ENCODE measurements at places on chromosomes 4 and X.

DNA sequence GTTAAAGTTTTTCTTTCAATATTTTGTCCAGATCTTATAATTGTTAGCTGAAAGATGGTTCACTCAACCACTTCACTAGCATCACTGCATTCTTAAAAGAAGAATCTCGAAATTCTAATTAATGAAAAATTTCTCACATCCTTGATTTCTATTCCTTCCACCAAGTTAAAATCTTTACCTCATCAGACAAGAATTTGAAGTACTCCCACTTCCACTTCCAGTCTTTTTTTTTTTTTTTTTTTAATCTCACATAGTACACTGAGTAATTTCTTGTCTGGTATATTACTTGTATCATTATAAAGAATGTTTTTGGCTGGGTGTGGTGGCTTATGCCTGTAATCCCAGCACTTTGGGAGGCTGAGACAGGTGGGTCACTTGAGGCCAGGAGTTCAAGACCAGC lies 73.2 kb downstream of the FBXW7 start:
- no peak for DNase-seq

- peak; percentile 75 for DNase-seq
Measured at GRCh38 chr4:139833151-139833910, 167.7 kb downstream of the MGST2 start.

GRCh38 chrX:19540076-19540475 lies 24.8 kb upstream of the MAP3K15 start:
- DNase-seq, result no peak

- DNase-seq, result no peak
Measured at GRCh38 chr4:27189683-27190082, 329.0 kb downstream of the STIM2 start.

- no peak for DNase-seq
Measured at GRCh38 chrX:124117325-124117724, 155.8 kb downstream of the STAG2 start.

DNA sequence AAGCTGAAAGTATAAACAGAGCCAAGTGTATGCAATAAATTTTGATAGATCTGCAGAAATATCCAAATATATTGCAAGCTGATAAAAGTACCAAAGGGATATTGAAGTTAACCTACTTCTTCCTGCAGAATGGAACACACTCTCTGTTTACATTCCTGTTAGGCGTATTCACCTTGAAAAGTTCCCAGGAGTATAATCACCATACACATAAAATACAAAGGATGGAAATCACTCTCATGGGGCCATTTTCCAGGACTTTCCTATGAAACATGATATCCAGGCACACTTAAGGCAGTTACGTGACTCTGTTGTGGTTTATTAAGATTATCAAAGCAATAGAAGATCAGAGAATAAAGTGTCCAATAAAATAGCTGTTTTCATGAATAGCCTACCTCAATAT lies 1142.3 kb downstream of the NLGN4X start:
- DNase-seq, result no peak

DNA sequence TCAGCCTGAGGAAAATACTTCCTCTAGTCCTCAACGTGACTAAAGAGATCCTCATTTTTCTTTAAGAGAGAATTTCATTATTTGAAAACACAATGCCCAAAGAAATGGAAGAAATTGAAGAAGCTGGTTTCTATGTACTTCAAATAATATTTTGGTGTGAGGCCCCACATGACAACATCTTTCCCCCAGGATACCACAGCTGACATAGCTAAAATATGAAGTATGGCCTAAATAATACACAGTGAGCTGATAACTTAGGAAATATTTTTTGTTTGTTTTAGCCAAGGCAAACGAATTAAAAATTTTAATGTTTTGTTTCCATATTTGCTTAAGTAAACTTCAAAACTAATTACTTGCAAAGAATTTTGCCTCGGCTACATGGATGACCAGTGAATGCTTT lies 149.2 kb downstream of the CBR4 start:
- no peak for DNase-seq

DNA sequence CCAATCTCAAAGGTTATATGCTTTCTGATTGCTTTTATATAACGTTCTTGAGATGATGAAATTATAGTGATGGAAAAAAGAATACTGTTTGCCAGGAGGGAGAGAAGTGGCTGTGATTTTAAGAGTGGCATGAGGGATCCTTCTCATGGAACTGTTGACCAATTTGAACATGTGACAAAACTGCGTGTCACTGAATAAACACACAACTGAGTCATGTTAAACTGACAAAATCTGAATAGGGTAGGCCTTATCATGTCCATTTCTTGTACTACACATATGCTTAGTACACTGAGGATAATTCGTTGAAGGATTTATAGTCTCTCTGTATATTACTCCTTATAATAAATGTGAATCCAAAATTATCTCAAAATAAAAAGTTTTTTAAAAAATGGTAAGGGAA lies 22.2 kb upstream of the HSPA4L start:
- no peak for DNase-seq

GRCh38 chr4:27467351-27467750 lies 606.7 kb downstream of the STIM2 start:
- DNase-seq, result no peak

DNA sequence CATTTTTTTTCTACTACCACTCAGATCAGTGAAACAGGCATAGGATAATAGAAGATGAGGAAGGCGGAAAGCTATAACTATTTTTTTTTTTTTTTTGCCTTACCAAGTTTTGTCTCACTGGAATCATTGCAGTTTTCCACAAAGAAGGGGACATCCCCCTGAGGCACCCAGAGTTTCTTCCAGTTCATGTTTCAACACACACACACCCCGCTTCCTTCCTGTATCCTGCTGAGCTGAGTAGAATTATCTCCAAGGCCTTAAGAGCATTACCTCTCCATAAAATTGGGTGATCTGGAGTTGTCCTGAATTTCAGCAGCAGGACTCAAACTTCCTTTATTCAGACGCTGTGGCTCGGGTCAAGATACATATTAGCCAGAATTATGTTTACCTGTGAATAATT lies 111.9 kb downstream of the PALLD start:
- no peak for DNase-seq

- DNase-seq, result no peak
Measured at GRCh38 chr4:124450851-124451250, 261.7 kb downstream of the ANKRD50 start.

DNA sequence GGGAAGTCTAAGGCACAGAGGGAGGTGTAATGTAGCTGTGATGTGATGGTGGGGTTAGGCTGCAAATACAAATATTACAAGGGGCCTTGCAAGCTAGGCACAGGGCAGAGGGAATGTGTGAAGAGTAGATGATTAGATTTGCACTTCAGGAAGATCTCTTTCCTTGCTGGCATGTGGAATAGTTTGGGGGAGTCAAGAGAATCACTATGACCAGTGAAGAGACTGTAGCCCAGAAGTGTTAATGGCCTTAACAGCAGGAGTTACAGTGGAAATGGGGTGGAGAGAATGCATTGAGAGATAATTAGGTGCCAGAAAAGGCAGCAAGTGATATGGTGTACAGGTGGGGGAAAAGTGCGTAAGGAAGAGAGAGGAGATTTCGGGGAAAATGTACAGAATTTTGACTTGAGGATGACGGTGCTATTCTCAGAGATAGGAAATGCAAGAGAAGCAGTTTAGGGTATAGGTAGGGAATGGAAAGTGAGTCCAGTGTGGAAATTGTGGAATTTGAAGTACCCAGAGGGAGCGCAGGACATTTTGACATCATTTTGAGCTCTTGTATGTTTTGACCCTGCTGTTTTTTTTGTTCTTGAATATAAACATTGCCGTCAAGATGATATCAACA lies 10.2 kb upstream of the TAPT1 start:
- DNase-seq, result no peak

- DNase-seq, result no peak
Measured at GRCh38 chr4:74166818-74167217, 8.9 kb downstream of the MTHFD2L start.

GRCh38 chrX:85037114-85037513 lies 33.4 kb downstream of the APOOL start:
- no peak for DNase-seq

- DNase-seq, result no peak
Measured at GRCh38 chr4:181748581-181748980, 494.6 kb upstream of the TENM3 start.

- DNase-seq, result no peak
Measured at GRCh38 chr4:182190306-182190705, 52.9 kb upstream of the TENM3 start.

DNA sequence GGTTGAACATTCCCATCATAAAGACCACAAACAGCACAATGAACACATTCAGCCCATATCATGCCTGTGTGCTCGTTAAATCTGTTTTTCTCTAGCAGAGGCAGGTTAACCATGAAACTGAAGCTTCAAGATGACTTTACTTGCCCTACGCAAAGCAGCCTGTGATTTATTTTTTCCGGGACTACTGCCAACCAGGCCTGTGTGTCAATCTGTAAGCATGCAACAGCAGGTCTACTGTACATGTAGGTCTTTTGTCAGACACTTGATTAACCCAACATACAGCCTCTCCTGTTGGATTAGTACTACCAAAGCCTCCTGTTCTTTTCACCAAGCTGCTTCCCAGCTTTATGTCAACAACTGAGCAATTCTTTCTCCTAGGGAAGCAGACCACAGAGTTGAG lies 85.5 kb upstream of the ACSL1 start:
- DNase-seq, result no peak

DNA sequence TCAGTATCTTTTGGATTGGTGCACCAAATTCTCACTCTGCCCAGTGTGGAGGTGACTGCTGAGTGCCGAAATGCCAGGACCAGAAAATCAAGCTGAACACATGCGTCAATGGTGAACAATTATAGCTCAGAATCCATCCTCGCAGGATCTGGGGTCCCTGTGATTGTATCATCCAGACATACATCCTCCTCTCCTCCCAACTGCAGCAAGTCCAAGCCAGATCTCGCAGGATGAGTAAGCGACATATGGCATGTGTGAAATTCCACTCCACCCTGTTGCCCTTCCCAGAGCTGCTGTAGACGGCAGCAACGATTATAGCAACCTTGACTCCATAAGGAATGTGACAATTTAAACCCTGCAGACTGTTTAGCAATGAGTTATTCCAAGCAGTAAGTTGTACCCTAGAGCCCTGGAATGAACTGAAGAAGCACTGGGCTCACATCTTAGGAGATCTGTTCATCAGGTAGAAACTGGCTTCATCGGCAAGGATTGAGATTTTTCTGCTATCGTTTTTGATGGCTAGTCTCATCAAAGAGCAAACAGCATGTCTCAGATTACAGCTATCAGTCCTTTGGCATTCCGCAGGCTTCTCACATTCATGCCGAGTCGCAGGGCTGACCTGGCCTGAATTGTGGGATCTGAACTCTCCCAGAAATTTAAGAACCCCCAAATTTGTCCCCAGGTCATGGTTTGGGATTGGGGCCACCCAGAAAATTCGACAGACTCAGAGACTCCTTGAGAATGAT lies 35.5 kb upstream of the SORBS2 start:
- DNase-seq, result no peak

DNA sequence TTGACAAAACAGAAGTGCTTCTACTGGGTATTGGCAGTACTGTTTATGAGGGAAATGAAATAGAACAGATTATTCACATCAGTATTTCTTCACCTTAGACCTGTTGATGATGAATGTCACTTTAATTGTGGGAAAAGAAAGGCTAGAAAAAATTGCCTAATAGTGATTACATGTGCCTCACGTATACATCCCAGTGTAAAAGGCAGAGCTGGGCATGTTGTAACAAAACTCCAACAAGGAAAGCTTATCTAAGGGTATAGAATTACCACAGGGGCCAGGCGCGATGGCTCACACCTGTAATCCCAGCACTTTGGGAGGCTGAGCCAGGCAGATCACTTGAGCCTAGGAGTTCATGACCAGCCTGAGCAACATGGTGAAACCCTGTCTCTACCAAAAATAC lies 4.2 kb downstream of the PGM2 start:
- DNase-seq, result no peak
